ENCODE measurements at places on chromosomes 1 and 21.

- DNase-seq: no peak
Measured at GRCh38 chr1:93908394-93909145, 660 bp downstream of the GCLM start.

GRCh38 chr1:3119725-3120124, 50.7 kb downstream of the PRDM16 start:
- no peak for DNase-seq

DNA sequence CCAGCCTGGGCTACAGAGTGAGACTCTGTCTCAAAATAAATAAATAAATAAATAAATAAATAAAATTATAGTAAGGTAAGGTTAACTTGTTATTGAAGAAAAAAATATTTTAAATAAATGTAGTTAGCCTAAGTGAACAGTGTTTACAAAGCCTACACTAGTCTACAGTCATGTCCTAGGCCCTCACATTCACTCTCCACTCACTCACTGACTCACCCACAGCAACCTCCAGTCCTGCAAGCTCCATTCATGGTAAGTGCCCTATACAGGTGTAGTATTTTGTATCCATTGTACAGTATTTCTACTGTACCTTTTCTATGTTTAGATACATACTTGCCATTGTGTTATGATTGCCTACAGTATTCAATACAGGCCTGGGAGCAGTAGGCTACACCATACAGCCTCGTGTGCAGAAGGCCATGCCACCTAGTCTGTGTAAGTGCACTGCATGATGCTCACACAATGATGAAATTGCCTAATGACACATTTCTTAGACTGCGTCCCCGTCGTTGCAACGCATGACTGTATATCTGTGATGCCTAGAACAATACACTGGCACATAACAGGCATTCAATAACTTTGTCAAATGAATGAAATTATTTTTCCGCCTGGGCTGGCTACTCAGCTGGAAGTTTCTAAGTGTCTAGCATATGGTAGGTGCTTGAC, 14.8 kb downstream of the KCNN3 start:
- no peak for DNase-seq

GRCh38 chr1:209653915-209654351, 1.7 kb upstream of the LAMB3 start:
- DNase-seq: no peak

DNA sequence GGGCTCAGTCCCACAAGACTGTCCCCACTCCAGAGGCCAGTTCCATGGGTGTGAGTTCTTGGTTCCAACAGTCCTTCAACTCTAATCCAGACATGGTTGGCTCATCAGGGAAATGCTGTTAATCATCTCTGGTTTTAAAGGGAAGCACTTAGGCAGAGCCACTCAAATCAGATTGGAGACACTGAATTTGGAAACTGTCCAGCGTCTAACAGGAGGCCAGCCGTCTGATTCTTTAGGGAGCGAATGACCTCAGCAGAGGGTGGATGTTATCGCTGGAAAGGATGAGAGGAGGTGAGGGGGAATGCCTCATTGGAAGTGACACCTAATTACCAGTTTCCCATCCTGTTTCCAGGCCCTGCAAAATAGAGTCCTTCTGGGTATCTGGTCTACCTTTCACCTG, 22.8 kb upstream of the LRRC38 start:
- no peak for DNase-seq

GRCh38 chr1:53862507-53862906, 24.4 kb upstream of the NDC1 start:
- DNase-seq: no peak

GRCh38 chr1:165829888-165830287, 2.5 kb downstream of the UCK2 start:
- no peak for DNase-seq

DNA sequence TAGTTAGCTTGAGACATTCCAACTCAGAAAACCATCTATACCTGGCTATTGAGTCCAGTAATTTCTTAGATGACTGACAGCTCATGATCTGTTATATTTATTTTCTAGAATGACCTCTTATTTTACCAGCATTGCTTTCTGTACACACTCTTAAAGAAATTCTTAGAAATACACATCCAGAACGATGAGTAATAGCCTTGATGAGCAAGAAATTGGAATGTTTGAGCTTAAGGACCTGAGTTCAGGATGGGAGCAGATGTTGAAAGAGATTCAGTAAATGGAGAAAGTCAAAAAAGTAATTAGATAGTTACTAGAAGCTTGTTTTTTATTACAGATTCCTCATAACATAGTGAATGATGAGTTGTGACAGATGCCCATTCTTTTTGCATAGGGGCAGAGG, 11.7 kb downstream of the PYHIN1 start:
- no peak for DNase-seq

Measured in astrocyte (in vitro differentiated cells and primary cell).